Stimulated activated CD4-positive, alpha-beta T cell treated with anti-CD3 and anti-CD28 coated beads, Interleukin-1b, Interleukin-23, amount 100 ng/mL, for 4 hours (primary cell): ENCODE measurements at places on chromosomes 4 and X.
A peak's percentile ranks its signal among the peaks of the same experiment; 100 is the strongest.

DNA sequence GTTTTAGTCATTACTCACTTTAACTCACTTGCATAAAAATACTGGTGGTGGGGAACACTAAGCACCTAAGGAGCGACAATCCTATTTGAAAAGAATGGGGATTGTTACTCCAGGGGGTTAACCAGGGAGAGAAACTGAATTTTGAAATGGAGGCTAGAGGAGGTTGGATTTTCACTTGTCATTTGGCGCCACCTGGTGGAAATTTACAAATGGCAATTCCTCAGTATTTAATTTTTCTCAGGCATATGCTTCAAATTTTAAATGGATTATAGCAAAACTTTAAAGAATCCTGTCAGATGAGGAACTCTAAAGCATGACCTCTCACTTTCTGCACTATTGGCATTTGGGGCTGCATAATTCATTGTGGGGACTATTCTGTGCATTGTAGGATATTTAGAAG is 2.7 kb upstream of the GEMIN8 start:
- DNase-seq, result peak; percentile 63

- no peak for DNase-seq
Measured at GRCh38 chr4:1207157-1207470, 34.7 kb upstream of the SPON2 start.

GRCh38 chr4:926538-926937 is 5.6 kb downstream of the GAK start:
- DNase-seq, result no peak

DNA sequence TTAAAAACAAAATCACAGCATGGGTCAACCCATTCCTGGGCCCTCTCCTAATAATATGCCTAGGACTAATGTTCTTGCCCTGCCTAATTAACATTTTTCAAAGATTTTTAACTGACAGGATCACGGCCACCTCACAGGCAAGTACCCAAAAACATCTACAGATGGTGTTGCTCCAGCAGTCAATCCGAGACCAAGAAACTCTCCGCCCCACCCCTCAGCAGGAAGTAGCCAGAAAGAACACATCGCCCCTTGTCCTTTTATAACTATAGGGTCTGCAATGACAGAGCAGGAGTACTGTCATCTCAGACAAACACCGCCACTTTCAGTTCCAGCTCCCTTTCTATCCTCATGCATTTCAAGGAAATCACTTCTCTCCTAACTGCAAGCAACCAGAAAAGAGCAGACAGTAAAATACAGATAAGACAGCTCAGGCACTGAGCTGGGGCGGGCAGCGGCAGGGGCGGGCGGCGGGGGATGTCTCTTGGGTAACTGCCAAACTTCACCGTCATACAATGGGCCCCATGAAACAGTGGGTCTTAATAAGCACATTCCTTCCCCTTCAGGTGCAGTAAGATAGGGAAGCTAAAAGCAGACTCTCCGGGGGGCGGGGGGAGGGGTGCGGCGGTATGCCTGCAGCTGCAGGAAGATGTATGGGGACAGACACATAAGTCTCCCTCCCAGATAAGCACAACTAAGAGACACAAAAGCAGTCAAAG is 67.4 kb downstream of the ZNF182 start:
- no peak for DNase-seq

DNA sequence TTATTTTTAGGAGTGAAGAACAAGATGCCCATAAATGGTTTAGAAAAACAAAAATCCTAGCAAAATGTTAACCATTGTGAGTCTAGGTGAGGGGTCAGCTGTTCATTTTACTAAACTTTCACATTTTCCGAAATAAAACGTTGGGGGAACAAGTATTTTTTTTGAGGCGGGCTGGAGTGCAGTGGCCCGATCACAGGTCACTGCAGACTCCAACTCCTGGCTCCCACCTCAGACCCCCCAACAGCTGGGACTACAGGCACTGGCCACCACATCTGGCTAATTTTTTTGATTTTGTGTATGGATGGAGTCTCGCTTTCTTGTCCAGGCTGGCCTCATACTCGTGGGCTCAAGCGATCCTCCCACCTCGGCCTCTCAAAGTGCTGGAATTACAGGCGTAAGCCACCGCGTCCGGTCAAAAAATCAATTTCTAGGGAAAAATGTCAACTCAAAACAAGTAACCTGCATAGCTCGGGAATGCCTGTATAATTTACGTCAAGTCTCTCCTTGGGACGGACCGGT is 742 bp upstream of the TAF1 start:
- no peak for DNase-seq

DNA sequence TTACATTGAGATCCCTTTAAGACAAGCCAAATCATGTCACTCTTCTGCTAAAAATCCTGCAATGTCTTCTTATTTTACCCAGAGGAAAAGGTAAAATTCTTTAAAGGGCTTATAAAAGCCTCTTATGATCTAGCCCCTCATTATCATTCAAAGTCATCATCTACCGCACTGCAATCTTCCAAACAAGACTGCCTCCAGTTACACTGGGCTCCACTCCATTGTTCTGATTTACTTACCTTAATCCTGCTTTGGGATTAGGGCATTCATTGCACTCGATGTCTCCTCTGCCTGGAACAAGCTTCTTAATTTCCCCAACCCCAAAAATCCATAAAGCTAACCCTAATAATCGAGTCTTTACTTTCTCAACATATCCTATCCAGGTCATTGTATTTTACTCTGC is 269.1 kb downstream of the PCDH18 start:
- no peak for DNase-seq

- no peak for DNase-seq
Measured at GRCh38 chr4:1760521-1761071, 32.5 kb upstream of the FGFR3 start.
